ENCODE measurements at places on chromosomes 12 and 14. TPM values are rescaled to one million over a fixed set of nuclear protein-coding genes. Genes with fewer than 3 reads are reported as not detected.

DNA sequence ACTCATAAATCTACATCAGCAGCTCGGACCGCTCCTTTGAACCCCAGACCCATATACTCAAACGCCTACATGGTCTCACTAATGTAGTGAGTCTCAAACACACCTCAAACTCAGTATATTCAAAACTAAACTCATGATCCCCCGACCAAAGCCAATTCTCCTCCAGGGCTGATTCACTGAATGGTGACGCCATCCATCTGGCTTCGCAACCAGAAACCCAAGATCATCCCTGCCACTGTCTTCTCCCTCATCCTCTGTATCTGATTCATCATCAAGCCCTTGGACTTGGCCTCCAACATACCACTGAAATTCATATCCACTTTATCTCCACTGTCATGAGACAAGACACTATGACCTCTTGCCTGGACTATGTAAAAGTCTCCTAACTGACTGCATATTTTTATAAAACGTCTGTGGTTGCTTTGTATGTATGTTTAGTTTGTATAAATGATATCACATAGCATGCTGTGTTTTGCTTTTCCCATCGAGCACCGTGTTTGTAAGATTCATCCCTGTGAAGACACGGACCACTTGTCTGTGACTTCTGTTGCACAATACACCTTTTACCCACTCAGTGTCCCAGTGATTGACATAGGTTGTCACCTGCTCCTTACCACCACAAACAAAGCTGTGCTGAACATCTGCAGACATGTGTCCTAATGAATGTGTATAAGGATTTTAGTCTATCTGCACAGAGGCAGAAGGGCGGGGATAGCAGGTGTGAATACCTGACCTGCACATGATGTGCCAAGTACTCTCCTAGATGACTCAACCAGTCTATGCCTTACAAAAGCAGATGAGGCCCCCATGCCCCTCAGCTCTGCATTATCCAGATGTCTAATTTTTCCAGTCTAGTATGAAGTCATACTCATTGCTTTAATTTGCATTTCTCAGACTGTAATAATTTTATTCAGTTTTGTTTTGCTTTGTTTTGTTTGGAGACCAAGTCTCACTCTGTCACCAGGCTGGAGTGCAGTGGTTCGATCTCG, 76.9 kb downstream of the VWF start:
- DNase-seq, result no peak

DNA sequence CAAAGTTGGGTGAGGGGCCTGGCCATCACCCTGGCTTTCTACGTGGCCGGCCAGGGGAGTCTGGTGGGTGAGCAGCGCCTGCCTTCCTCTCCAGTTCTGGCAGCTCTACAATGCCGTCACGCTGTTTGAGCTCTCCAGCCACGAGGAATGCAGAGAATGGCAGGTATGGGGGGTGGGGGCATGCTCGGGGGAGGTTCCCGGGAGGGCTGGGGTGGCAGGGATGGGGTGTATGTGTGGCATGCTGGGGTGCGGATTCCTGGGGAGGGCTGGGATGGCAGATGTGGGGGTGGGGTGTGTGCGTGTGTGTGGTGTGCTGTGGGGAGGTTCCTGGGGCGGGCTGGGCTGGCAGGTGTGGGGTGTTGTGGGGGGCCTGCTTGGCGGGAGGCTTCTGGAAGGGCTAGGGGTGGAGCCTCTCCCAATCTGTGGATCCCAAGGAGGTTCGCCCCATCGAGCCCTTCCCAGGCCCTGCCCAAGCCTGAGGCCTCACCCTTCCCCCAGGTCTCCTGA, 18.5 kb downstream of the RHOF start:
- no peak for DNase-seq

- no peak for DNase-seq
Measured at GRCh38 chr14:83041224-83041623, 1507.6 kb upstream of the SEL1L start.

- no peak for DNase-seq
Measured at GRCh38 chr12:26119391-26119989, 5.3 kb downstream of the BHLHE41 start.

GRCh38 chr14:92597906-92598905, 84.6 kb downstream of the RIN3 start:
- DNase-seq, result no peak

DNA sequence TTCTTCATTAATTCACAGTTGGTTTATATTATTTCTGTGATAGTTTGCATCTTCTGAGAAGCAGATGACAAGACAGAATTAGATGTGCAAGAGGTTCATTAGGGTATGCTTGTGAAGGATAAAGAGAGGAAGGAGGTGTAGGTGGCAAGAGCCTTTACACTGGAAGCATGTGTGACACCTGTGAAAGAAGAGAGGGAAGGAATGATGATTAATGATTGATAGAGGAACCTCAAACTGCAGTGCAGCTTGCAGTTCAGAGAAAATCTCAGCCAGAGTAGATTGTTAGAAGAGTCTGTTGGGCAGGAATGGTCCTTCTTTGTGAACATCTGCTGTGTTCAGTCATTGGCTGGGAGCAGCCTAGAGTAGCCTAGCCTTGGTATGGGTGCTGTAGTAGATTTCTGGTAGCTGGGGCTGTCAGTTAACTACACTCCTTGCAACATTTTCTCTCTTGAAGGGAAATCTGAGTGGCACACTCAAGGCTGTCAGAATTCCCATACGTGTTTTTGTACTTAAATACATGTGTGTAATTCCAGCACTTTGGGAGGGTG, 9.0 kb downstream of the RCOR1 start:
- DNase-seq, result no peak

DNA sequence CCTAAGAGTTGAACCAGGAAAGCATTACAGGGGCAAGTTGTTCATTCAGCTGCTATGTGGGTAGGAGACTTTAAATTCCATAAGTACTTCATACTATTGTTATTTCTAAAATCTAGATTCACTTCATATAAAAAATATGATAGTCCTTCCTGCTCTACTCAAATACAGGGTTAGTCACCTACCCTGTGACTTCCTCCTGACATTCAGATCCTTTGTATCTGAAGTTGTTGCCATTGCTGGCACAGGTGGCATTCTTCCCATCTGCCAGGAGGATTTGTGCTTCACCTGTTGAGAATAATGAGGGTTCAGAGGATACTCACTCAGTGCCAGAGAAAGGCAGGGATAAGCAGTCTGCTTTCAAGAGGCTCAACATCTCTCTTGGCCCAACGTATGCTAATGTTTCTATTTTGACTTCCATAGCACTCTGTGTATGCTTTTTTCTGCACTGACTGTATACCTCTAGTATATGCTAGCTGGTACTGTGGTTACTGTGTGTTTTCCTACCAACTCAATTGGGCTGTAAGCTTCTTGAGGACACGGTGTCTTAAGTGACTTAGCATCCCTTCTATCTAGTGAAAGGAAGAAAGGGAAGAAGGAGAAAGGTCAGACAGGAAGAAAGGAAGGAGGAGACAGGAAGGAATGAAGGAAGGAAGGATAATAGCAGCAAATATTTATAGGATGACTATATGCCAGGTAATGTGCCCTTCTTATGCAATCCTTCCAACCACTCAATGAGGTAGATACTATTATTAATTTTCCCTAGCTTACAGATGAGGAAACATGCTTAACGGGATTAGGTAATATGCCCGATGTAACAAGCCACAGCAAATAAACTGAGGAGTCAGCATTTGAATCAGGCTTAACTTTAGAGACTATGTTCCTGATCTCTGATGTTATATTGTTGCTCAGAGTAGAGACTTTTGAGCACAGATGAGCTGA, 38.5 kb upstream of the FGF6 start:
- DNase-seq, result no peak

DNA sequence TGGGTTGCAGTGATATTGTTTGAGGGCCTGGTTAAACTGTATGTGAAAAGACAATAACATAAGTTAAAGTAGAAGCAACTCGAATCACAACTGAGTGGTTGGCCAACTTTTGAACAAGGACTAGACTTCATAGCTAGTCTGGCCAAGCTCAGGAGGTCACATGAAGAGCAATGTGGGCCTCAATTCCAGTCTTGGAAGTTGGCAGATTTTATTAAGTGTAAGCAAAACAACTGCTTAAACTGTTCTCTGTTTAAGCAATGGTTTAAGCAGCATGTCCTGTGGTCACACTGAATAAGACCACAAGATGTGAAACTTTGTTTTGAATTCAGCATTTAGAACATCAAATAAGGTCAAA, 100.4 kb downstream of the TMTC3 start:
- no peak for DNase-seq

PRB2 gene
- total RNA-seq, result not detected
